ENCODE measurements at places on chromosomes 4 and X.

DNA sequence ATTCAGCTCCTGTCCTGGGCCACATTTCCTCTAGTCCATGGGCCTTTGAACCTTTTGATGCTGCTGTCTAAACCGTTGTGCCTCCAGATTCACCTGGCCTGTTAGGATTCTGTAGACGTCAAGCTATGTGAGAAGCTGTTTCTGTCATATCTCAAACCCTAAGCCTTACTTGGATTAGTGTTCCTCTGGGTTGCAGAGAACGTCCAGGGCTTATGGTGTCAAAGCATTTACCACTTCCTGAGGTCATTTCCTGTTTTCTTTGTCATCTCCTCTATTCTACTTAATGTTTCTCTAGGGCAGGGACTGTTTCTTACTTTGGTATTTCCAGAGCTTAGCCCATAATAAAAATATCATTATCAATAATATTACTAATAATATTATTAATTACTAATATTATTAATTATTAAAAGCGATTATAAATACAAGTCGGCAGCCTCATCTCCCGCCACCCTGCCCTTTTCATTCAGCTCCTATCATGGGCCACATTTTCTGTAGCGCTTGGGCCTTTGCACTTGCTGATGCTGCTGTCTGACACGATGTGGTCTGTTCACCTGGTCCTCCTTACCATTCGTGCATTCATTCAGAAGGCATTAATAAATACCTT is 19.1 kb downstream of the PRIMPOL start:
- no peak for DNase-seq

- no peak for DNase-seq
Measured at GRCh38 chr4:125911481-125911880, 596.7 kb downstream of the FAT4 start.

GRCh38 chrX:138925330-138925729 is 213.8 kb upstream of the FGF13 start:
- DNase-seq: no peak

- DNase-seq: no peak
Measured at GRCh38 chr4:25223802-25224375, 9.9 kb upstream of the PI4K2B start.

DNA sequence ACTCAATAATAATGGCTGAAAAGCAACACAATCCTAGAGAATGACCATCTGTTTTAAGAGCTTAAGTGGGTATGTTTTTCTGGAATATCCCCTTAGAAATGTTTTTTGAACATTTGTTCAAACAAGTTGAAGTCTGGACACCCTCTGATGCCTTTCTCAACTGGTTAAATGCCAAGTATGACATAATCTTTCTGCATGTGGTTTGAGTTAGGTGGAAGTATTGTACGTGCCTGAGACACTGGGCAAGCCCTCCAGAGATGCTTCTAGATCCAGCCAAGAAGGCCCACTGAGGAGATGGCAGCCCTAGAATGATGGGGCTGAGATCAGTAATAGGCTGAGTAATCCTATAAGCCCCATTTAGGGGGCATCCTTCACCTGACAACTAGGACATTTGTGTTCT is 493.1 kb downstream of the MAGEE1 start:
- DNase-seq: no peak

DNA sequence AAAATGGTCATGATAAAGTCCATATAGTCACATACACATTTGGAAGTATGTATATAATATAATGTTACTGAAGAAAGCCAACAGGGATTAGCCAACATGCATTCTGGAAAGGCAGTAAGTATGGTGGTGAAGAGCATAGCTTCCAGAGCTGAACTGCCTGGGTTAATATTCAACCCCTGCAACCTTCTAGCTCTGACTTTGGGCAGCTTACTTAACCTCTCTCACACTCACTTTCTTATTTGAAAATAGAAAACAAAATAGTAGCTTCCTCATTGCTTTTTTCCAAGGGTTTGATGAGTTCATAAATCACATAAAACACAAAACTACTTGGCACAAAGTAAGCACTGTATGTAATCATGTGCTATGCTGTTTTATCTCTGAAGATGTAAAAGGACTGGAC is 216.4 kb downstream of the CHIC2 start:
- DNase-seq: no peak

GRCh38 chr4:10590896-10591295 is 93.7 kb downstream of the CLNK start:
- no peak for DNase-seq

- DNase-seq: no peak
Measured at GRCh38 chr4:72011906-72012305, 19.9 kb upstream of the NPFFR2 start.

DNA sequence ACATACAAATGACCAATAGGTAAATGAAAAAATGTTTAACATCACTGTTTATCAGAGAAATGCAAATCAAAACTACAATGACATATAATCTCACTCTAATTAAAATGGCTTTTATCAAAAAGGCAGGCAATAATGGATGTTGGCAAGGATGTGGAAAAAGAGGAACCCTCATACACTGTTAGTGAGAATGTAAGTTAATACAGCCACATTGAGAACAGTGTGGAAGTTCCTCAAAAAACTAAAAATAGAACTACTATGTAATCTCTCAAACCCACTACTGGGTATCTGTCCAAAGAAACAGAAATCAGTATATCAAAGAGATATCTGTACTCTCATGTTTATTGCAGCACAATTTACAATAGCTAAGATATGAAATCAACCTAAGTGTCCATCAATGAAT is 165.9 kb upstream of the HHIP start:
- no peak for DNase-seq

- DNase-seq: no peak
Measured at GRCh38 chrX:63282828-63283227, 68.3 kb downstream of the SPIN4 start.

DNA sequence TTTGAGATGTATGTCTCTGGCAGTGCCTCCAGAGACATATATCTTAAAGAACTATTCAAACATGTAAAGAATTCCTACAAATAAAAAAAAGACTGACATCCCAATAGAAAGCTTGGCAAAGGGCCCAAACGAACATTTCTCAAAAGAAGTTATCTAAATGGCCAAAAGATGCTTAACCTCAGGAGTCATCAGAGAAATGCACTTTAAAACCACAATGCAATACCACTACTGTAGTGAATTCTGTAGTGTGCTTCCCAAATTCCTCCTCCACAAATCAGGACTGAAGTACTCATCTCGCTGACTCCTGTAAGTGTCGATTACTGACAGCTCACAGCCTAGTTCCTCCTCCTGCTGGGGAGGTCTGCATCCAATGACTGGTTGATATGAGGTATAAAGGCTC is 129.0 kb upstream of the MAMLD1 start:
- no peak for DNase-seq

- DNase-seq: no peak
Measured at GRCh38 chrX:39922488-39922887, 175.3 kb downstream of the BCOR start.

DNA sequence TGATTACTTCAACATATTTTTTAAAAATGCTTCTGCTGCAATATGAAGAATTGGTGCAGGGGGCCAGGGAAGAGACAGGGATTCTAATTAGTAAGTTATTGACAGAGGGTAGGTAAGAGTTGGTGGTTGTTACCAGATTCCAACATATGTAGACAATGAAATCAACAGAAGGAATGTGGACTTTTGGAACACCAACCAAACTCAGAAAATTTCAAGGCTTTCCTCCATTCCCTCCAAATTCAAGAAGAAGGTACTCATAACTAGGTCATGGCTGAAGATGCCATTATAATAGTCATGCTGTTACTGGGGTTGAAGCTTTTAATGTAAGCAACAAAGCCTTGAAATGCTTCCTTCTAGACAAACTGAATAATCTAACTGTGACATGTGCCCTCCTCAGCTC is 22.9 kb upstream of the CXCL13 start:
- no peak for DNase-seq

DNA sequence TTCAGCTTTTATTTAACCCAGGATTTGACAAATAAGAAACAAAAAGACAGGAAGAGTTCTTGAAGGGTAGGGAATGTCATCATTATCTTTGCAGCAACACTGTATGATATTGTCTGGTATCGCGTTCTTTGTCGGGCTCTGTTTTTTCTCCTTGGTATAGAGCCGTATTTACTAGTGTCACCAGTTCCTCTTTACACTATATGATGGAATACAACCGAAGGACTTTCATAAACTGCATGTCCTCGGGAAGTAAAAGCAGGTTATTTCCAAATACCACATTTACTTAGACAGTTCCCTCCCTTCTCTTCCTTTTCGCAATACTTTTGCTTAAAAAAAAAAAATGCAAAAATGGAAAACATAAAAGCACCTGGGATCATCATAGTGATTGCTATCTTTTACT is 96.6 kb upstream of the IL13RA1 start:
- no peak for DNase-seq

DNA sequence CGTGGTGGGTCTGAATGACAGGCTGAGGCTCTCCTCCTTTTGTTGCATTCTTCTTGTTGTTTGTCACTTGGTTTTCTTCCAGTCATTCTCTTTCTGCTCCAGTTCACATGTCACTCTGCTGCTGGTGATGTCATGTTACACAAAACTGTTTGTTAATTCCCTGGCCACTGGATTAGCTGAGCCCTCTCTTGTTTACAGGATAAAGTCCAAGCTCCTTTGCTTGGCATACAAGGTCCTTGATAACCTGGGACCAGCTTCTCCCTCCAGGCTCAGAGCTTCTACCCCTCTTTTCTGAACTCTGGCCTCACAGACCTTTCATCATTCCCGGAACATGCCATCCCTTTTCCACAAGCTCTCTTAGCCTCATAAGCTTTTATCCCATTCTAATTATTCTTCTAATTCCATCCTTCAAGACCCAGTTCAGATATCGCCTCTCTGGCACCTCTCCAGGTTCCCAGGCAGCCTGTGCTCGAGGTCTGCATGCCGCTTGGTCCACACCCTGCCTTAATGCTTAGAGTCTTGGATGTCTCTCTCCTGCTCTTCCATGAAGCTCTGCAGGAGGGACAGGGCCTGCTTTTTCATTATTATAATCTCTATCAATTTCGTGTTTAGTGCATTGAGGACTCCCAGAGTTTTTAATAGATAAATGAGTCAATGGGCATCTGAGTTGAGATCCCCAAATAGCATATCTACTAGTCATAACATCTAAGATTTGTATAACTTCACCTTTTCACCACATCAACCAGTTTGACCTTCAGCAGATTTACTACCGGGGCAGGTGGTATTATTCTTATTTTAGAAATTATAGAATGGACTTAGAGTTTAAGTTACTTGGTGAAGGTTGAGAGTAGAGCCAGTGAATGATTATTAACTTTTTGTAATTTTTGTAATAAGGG is 98.7 kb downstream of the TMEM131L start:
- no peak for DNase-seq

GRCh38 chrX:37371578-37371991 is 22.4 kb downstream of the PRRG1 start:
- DNase-seq: no peak

Data from stimulated activated CD8-positive, alpha-beta memory T cell treated with anti-CD3 and anti-CD28 coated beads, Interleukin-12 subunit alpha, Interleukin-12 subunit beta, amount 100 ng/mL, for 1 hour (primary cell).